Activated CD4-positive, CD25-positive, alpha-beta regulatory T cell treated with anti-CD3 and anti-CD28 coated beads, Interleukin-2, amount 50 U/mL, for 24 hours (primary cell): ENCODE measurements at places on chromosomes 6 and 20.

- ATAC-seq: no peak
These were observed 3.1 kb upstream of the TFAP2B start for GRCh38 chr6:50815436-50816114.

DNA sequence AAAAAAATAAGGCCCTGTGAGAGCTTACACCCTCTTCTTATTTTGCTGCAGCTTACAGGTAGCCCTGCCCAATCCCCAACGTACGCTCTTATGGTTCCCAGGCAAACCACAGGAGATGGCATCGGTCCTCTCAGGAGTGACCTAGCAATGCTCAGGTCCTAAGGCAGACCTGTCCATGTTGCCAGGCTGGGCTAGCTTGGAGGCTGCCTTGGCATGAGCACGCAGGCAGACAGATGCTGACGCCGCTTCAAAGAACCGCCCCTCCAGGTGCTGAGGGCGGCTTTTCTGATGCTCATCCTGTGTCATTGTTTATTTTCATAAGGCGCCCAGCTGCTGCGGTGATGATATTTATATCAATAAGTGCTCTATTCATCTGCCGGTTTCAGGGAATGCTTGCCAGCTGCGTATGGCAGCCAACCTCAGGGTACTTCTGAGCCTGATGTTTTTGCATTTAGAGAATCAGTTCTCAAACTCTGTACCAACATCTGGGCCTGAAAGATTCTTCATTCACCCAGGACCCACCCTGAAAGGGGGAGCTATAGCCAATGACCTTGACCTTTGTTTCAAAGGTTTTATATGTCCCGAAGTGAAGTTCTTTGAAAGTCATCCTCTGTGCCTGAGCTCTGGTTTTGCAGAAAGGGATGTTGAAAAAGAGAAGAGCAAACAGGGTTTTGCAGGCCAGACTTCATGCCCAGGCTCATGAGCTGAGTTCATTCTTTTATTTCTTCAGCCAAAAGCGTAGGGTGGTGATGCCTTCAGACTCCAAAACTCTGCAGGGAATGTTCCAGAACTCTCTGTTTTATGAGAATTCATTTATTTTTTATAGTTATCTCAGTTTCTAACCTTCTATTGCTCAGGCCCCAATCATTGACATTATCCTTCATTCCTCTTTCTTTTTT lies 475.6 kb upstream of the CHD6 start:
- ATAC-seq: no peak

DNA sequence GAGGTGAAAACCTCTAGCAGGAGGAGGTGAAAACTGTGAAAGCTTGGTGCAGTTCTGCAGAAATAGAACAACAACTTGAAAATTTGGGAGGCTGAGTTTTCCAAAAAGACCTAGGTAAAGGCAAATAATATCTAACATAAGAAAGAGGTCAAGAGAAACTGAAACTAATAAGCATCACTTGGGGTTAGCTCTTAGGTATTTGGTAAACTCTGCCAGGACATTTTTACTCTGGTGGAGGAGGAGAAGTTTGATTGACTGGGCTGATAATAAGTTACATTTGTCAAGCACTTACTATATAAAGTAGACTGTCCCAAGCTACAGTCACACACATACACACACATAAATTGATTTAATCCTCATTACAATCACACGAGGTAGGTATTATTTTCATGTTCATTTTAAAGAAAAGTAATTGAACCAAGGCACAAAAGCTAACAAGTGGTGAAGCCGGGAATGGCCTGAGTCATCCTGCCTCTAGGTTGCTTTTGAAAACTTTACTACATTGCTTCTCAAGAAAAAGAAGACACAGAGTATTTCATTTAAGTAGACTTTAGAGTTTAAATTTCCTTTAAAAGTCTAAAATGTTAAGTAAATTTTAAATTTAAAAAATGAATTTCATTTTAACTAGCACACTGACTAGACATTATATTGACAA lies 275.5 kb downstream of the PTPRK start:
- no peak for ATAC-seq

DNA sequence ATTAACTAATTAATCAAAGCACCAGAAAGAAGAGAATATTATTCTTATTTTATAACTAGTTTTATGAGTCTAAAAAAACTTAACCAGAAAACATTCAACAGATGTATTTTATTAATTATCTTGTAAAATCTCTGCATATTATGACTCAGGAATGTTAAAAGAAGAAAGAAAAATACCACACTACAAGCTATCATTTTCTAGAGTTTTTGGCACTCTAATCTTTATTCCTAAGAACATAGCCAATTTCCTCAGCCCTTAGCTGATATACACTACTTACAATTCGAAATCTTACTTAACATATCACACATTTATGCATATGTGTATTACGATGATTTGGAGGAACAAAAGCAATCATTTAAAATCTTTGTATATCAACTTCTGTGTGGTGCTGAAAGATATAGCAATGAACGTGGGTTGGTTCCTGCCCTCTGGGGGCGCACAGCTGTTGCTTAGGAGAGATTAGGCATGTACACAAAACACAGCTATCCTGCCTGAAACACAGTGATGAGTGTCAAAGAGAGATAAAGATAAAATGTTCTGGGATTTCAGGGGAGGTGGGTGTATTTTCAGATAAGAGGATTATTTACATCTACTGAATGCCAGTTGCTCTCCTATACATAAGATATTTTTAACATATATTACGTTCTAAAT lies 404.5 kb downstream of the SYNE1 start:
- ATAC-seq: no peak

DNA sequence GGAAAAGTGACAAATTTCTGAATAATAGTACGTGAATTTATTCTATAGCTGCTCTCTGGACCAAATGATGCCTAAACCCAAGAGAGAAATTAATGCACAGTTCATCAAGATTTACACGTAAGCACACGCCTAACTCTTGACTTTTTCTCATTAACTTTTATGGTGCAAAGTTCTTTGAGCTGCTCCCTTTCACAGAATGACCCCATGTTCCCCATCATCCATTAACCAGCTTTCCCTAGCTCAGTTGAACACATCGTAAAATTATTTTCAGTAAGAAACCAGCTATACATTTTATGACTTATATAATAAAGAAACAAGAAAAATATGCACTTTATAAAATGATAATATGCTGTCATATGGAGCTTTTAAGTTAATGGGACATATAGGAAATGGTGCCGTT lies 54.3 kb downstream of the ID4 start:
- no peak for ATAC-seq

GRCh38 chr20:25049261-25050060 lies 8.5 kb downstream of the ACSS1 start:
- ATAC-seq: no peak

GRCh38 chr6:38567436-38567835 lies 72.3 kb downstream of the BTBD9 start:
- no peak for ATAC-seq

DNA sequence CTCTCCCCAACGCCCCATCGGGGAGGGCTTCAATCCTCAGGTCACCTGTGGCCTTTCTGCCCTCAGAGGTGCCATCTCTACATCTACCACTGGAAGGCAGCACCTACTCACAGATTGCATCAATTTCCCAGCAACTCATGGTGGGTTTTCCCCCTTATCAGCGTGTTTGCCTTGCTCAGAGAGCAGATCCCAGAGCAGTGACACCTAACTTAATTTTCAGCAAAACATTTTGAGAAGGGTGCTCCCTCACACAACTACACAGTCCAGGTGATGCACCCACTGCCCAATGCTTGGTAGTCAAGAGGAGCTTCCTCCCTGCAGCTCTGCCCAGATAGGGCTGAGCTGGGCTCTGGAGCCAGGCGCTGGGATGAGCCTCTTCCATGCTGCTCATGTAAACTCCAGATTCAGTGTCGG lies 48.2 kb downstream of the PLG start:
- ATAC-seq: no peak

DNA sequence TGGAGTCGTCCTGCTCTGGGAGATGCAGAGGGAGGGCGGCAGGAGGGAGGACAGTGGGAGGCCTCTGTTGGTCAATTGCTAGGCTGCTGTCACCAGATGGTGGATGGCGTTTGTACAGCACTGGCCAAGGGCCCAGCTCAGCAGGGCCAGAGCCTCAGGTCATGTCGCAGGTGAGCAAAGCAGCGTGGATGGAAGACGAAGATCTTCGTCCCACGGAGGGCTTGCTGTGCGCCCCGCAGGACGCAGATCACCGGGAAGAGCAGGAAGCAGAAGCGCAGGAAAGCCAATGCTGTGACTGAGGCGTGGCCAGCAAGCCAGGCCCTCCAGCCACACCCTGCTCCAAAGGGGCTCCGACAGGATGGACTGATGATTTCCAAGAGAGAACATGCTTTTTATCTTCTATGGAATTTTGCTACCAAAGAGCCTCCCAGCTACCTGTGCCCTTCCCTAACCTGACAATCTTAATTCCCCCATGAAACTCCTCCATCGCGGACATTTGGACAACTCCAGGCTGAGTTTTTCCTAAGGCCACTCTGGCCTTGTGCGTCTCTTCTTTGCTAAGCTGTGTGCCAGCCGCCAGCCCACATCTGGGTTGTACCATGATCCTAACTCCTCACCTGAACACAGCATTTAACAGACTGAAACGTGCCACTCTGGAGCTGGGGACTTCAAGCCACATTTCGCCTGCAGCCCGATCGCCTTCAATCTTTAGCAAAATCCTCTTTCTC lies 3.5 kb upstream of the SLCO4A1 start:
- ATAC-seq: no peak

GRCh38 chr6:134020543-134020942 lies 31.9 kb downstream of the SLC2A12 start:
- no peak for ATAC-seq

DNA sequence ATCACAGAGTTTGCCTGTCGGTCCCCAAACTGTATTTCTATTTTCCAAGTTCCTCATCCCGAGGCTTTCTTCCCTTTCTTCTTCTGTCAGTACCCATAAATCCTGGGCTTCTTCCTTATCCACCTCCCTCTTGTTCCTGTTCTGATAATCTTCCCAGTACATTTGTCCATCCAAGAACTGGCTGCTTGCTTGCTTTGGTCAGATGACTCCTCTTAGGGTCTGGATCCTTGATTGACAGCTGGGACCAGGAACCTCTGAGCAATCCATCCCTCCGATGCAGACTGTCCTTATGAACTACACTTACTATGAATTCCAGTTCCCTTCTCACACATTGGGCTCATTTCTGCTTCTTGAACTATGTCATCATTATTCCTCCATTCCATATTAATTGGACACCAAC lies 275.3 kb upstream of the CITED2 start:
- ATAC-seq: no peak

GRCh38 chr6:111199935-111200334 lies 112.6 kb downstream of the SLC16A10 start:
- ATAC-seq: no peak

GRCh38 chr20:5002077-5002413 lies 735 bp upstream of the SLC23A2 start:
- ATAC-seq: no peak

DNA sequence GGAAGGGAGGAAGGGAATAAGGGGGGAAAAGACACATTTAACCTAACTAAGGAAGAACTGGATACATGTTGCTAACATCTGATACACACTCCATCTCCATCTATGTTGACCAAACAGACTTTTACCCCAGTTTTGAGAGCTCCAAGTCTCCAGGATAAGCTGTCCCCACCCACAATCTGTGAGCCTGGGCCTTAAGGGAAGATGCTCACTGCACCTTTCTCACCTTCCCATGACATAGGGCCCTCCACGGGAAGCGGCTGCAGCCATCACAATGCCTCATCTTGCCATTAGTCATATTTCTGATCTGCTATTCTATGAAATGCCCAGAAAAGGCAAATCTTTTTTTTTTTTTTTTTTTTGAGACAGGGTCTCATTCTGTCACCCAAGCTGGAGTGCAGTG lies 126.6 kb upstream of the SALL4 start:
- ATAC-seq: no peak

DNA sequence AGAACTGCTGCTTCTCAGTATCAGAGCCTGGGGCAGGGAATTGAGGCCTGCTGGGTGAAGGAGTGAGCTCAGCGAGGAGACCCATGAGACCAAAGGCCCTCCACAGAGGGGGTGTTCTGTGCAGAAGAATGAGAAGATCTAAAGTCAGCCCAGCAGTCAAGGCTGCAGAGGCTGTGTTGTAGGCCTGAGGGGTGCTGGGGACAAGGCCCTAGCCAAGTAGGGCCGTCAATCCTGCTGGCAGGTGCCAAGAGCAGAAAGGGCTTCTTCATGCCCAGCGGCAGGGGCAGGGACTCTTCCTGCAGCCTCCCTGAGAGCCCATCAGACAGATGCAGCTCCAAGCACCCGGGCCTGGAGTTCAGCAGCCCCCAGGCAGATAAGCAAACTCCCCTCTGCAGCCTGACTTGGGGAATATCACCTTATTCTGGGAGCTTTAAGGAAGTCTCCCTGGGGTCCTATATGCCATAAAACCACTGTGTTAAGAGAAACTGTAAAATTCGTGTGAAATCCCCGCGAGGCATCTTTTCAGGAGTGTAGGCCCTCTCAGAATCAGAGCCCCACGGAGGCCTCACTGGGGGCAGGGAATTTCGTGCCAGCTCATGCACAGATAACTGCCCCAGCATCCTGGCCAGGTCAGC lies 9.0 kb downstream of the CCDC167 start:
- no peak for ATAC-seq

DNA sequence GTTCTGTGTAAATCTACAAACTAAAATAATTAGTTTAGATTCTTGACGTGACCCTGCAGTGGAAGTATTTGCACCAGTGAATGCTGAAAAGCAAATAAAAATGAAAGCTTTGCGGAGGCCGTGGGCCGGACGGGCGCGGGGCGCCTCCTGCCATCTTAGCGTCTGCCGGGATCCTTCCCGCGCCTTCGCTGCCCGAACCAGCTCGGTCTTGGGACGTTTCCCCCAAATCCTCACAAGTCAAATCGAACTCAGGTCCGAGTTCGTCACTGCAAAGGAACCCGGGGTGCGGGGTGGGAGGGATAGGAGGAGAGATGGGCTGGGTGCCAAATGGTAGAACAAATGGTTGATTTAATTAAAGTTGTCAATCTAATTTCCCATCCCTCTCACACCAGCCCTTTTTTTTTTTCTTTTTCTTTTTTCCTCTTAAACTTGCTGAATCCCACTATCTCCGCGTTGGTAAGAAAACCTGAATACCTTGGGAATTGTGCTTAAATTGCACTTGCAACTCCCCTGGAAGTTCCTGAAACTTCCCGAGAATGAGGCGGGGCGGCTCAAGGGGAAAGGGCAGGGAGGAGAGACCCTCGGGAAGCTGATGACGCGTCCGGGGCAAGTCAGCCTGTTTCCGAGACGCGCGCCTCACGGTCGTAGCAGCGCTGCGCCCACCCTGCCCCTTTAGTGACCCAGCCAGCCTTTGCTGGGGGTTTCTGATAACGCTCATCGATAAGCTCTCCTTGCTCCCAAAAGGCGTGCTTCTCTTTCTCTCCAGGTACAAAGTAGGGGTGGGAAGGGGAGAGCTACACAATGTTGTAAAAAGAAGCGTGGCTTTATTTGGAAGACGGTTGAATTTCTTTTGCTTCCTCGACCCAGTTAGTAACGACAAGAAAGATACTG lies 1.8 kb downstream of the GJA1 start:
- no peak for ATAC-seq

DNA sequence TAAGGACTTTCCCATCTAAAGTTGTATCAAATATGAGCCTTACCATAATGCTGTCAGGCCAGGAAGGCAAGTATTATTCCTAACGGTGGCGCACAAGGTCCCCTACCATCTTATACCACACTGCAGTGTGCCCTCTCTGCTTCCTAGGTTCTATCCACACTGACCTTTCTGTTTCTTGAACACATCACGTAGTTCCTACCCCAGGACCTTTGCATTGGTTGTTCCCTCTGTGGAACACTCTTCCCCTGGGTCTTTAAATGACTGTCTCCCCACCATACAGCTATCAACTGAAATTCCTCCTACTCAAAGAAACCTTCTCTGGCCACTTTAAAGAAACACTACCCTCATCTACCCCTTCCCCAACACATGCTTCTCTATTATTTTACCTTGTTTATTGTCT lies 104.5 kb upstream of the SPACA1 start:
- ATAC-seq: no peak
